A549 treated with ZK216348 at 1 μM for 4 hours (cell line): ENCODE measurements at places on chromosomes 13 and 19. TPM values are rescaled to one million over a fixed set of nuclear protein-coding genes. Genes with fewer than 3 reads are reported as not detected.

Gene MAB21L1
- total RNA-seq, result not detected in 5 replicates

Gene ZNF44
- 0.68 to 1.3 TPM (median 0.85 TPM) in 5 replicates for total RNA-seq

Gene NLRP7
- total RNA-seq, result 0.08 TPM in 1 of 5 replicates, not detected in the others

Gene PPP2R1A
- 210 to 308 TPM (median 302 TPM) in 5 replicates for total RNA-seq

Gene ZIC5
- total RNA-seq, result 2.4 to 3.8 TPM (median 2.6 TPM) in 5 replicates

Gene RFPL4AL1
- total RNA-seq, result not detected in 5 replicates

Gene ERFL
- total RNA-seq, result 0.16 to 0.40 TPM (median 0.25 TPM) in 5 replicates

Gene HIPK4
- total RNA-seq, result 0.20 to 0.42 TPM (median 0.32 TPM) in 5 replicates

Gene CEACAM4
- total RNA-seq, result not detected in 5 replicates

Gene ZNF439
- total RNA-seq, result not detected in 5 replicates

Gene CFAP97D2
- total RNA-seq, result not detected in 5 replicates

Gene SRRM5
- total RNA-seq, result 0.93 to 1.4 TPM (median 0.98 TPM) in 5 replicates

Gene RNASEH2B
- total RNA-seq, result 24.8 to 37.3 TPM (median 26.8 TPM) in 5 replicates

Gene CBARP
- 2.3 to 6.0 TPM (median 4.7 TPM) in 5 replicates for total RNA-seq

Gene ZNF8
- 0.93 to 1.4 TPM (median 1.1 TPM) in 5 replicates for total RNA-seq

Gene CAPN12
- 4.7 to 6.8 TPM (median 6.0 TPM) in 5 replicates for total RNA-seq

Gene NFKBIB
- total RNA-seq, result 49.2 to 111 TPM (median 99.2 TPM) in 5 replicates

Gene CGB8
- 2.1 to 4.2 TPM (median 3.0 TPM) in 5 replicates for total RNA-seq

Gene ECSIT
- total RNA-seq, result 22.5 to 35.8 TPM (median 34.6 TPM) in 5 replicates

Gene URI1
- total RNA-seq, result 77.8 to 135 TPM (median 87.3 TPM) in 5 replicates

Gene FFAR2
- total RNA-seq, result not detected in 5 replicates

Gene SLITRK6
- total RNA-seq, result 0.09 to 0.63 TPM (median 0.25 TPM) in 5 replicates

Gene BEST2
- total RNA-seq, result 0.47 to 0.85 TPM (median 0.62 TPM) in 5 replicates

Gene FUT2
- total RNA-seq, result not detected in 5 replicates

Gene POMP
- 95.5 to 171 TPM (median 103 TPM) in 5 replicates for total RNA-seq

Gene ZNF177
- 0.30 to 0.74 TPM (median 0.62 TPM) in 5 replicates for total RNA-seq

Gene CACNG8
- total RNA-seq, result 0.83 to 1.4 TPM (median 1.4 TPM) in 5 replicates

Gene SULT2A1
- total RNA-seq, result not detected in 5 replicates

Gene IGFL2
- total RNA-seq, result 0.50 to 1.3 TPM (median 0.73 TPM) in 5 replicates

Gene PSG1
- total RNA-seq, result 0.20 to 0.56 TPM (median 0.26 TPM) in 5 replicates

Gene TNFSF13B
- total RNA-seq, result 0.13 TPM in 1 of 5 replicates, not detected in the others

Gene C19orf81
- total RNA-seq, result 3.9 to 12.5 TPM (median 10.5 TPM) in 5 replicates

Gene FLT1
- total RNA-seq, result not detected in 5 replicates

Gene ACP7
- total RNA-seq, result 0.14 to 0.23 TPM (median 0.15 TPM) in 3 of 5 replicates, not detected in the others

Gene PCDH17
- total RNA-seq, result not detected in 5 replicates

Gene GGN
- total RNA-seq, result 0.13 to 0.83 TPM (median 0.40 TPM) in 5 replicates

Gene OSCAR
- 0.25 to 0.41 TPM (median 0.33 TPM) in 5 replicates for total RNA-seq

Gene DIRAS1
- total RNA-seq, result 3.2 to 5.1 TPM (median 4.2 TPM) in 5 replicates

Gene NCAN
- total RNA-seq, result 0.02 TPM in 1 of 5 replicates, not detected in the others

Gene ZNF208
- not detected in 5 replicates for total RNA-seq

Gene ZNF296
- total RNA-seq, result 5.5 to 12.5 TPM (median 11.8 TPM) in 5 replicates

Gene KLK1
- 0.15 TPM in 1 of 5 replicates, not detected in the others for total RNA-seq

Gene FPR1
- 0.08 to 0.14 TPM (median 0.08 TPM) in 3 of 5 replicates, not detected in the others for total RNA-seq

Gene TEX26
- not detected in 5 replicates for total RNA-seq

Gene MTMR6
- 4.8 to 10.1 TPM (median 8.9 TPM) in 5 replicates for total RNA-seq

Gene TUBA3C
- not detected in 5 replicates for total RNA-seq
